Esophagus squamous epithelium (tissue), 5 donors: ENCODE measurements at places on chromosomes 12 and 14.

DNA sequence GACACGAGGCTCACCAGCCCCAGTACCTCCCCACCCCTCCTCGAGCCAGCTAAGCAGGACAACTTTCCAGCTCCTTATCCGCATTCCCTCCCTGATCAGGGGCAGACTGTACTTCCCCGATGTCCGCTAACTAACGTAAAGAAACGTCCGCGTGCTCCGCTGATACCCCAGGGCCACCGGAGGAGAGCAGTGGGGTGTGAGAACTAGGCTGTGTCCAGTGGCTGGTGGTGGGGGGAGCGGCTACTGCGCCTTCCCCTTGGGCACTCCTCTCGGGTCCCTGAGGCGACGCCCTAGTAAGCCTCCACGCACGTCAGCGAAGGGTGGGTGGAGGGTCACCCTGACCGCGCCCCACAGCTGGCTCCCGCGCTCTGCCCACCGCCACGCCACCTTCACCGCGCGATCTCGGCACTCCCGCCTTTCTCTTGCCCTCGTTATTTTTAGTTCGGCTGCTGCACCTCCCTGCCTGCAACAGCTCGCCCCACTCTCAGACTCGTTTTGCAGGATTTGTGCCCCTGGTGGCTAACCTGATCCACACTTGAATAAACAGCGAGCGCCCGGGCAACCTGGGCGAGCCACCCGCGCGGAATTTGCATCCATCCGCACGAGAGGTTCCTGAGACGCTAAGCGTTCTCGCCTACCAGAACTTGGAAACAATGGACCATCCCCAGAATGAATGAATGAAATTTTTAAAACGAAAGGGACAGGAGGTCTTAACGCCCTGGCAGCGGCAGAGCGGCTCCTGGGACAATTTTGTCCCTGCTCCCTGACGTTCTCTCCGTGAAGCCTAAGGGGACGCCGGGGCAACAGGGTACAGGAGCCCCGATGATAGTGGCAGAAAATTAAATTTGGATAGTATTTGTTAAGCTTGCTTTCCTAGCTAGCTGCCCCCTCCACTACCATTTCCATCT lies 6.9 kb upstream of the BMP4 start:
- DNase-seq = no peak

DNA sequence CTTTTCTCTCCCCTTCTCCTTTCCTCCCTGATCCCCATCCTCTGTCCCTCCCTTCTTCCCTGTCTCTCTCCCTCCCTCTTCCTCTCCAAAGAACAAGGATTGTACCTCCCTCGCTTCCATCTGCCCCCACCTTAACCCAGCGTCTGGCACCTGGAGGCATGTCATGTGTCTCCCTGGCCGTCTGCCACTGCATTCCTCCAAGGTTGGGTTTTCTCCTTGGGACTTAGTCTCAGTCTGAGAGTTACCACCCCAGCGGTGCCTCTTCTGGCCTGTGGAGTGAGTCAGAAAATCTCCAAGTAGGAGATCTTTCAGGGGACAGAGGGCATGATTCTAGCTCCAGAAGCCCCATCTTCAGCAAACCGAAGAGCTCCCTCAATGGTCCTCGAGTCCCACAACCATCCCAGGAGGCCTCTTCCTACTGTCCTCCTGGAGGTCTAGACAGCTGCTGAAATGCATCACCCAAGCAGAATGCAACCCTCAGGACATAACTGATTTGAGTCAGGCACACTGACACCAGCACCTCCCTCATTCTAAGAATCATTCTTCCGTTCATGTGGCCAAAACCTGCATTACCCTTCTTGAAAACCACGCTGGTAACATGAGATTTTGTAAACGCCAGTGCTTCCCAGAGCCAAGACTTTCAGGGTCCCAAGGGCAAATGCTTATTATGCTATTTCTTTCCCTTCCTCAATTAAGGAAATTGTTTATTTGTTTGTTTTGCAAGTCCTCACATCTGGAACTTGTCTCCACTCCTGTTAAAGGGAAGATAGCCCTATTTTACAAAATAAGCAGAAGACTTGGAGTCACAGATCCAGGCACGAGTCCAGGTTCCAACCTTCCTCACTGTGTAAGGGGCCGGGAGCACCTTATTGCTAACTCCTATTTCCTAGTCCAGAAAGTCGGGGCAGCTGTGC lies 463.2 kb downstream of the BCL11B start:
- no peak for DNase-seq

DNA sequence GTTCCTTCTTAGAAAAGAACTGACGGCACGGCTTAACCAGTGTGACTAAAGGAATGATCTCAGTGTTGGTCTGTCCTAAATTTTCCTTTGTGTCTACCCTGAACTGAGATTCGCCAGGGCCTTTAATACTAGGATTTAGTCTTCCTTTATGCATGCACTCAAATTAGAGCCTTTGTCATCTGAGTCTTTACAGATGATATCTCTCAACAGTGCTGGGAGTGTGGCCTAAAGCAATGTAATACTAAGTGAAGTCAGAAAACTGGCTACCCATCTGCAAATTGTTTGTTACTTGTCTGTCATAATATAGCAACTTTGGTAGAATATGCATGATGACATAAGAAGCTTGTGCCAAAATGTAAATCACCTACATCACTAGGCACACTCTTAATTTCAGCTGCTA lies 95.4 kb downstream of the PTPRO start:
- DNase-seq = no peak

DNA sequence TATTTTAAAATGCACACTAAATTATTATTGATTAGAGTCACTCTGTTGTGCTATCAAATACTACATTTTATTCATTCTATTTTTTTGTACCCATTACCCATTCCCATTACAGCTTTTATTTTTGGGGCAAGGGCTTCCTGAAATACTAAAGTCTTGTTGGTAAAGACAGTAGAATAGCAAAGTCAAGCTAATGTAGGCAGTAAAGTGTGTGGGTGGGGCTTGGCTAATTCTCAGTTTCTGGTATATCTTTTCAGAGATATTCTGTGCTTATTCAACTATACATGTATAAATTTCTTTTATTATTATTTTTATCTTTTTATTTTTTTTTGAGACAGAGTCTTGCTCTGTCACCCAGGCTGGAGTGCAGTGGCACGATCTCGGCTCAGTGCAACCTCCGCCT lies 22.3 kb upstream of the PHC1 start:
- DNase-seq = no peak

- no peak for DNase-seq
Observed at GRCh38 chr14:47539031-47539461, 136.4 kb downstream of the MDGA2 start.

DNA sequence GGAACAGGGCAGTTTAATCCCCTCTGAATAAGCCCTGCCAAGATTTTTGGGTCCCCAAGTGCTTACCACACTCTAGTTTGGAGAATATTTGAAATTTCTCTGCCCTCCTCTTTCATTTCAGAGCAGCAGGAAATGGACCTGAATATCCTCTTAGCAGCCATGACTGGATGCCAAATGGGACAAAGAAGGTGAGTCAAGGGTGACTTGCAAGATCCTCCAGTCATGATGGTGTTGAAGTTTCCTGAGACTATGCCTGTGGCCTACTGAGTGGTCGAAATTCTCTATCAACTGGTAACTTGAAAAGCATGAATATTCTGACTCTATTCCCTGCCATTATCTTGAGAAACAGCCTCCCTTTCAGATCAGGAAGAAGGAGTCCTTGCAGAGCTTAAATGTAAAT lies 1674.7 kb upstream of the SEL1L start:
- no peak for DNase-seq

GRCh38 chr14:52307376-52307775 lies 6.7 kb upstream of the PTGER2 start:
- no peak for DNase-seq

- DNase-seq = no peak
Observed at GRCh38 chr12:88604646-88605045, 24.4 kb upstream of the KITLG start.

DNA sequence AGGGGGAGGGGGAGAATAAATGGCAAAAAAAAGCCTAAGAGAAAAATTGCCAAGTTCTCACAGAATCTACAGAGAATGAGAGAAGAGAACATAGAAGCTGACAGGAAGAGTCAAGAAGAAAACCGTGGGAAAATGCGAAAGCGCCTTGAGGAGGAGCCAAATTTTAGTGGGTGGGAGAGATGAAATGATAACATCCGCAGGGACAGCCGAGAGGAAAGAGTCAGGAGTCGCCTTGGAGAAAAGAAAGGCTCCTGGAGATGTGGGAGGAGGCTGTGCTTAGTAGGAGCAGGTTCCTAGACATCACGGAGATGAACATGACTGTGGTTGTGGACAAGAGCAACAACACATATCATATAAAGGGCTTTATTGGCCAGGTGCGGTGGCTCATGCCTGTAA lies 49.4 kb downstream of the PHLDA1 start:
- DNase-seq = no peak

DNA sequence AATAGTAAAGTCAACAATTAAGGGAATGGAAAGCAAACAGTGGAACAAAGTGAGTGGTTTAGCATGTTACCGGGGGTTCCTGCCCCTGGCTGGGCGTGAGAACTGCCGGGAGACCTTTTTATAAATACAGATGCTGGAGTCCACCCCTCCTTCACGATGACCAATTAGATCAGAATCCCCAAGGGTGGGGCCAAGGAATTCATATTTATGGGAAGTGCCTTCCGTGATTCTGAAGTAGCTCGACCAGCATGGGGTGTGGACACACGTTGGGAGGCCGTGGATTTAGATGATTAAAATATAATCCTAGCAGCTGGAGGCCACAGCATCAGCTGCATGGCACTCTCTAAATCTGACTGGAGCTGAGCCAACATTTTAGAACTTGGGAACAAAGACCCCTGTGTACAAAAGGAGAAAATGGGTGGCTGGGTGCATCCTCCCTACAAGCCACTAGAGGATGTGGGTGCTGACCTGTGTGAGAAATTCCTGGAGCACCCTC lies 87.9 kb downstream of the SRRM4 start:
- DNase-seq = no peak

- DNase-seq = no peak
Observed at GRCh38 chr12:53053218-53054111, 3.6 kb downstream of the TNS2 start.

GRCh38 chr12:110585231-110585799 lies 2.2 kb upstream of the PPTC7 start:
- DNase-seq = no peak

- DNase-seq = no peak
Observed at GRCh38 chr12:88836156-88836555, 255.9 kb upstream of the KITLG start.

DNA sequence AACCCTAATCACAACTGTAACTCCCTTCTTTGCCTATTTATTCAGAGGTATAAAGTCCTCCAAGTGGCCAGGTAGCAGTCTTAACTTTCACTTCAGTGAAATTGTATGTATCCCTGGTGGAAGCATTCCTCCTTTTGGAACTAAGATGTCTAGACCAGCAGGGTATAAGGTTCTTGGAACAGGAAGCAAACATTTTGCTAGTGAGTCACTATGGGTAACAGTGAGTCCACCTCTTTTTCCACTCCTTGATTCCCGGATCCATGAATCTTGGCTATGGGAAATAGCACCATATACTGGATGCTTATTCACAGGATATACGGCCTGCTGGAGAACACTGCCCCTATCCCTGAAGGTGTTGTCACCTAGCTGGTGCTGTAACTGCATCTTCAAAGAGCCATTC lies 80.2 kb downstream of the KCNA5 start:
- no peak for DNase-seq

- no peak for DNase-seq
Observed at GRCh38 chr12:27751386-27752047, 28.5 kb upstream of the KLHL42 start.

DNA sequence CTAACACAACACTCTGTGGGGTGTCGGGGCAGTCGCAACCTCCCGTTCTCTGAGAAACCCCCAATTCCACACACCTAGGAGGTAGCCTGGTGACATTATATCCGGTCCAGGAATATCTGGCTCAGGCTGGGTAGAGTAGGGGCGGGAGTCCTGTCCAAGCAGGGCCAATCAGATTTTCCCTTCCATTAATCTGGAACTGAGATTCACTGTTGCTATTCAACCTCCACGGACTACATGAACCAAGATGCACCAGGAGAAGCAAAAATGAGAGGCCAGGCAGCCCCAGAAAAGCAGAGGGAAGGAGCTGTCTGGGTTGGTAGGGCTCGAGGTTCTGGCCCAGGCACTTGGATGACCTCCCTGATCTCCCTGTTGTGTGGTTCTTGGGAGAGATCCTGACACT lies 51.0 kb downstream of the NINJ2 start:
- no peak for DNase-seq

GRCh38 chr12:25884920-25885234 lies 73.6 kb upstream of the RASSF8 start:
- DNase-seq = no peak

DNA sequence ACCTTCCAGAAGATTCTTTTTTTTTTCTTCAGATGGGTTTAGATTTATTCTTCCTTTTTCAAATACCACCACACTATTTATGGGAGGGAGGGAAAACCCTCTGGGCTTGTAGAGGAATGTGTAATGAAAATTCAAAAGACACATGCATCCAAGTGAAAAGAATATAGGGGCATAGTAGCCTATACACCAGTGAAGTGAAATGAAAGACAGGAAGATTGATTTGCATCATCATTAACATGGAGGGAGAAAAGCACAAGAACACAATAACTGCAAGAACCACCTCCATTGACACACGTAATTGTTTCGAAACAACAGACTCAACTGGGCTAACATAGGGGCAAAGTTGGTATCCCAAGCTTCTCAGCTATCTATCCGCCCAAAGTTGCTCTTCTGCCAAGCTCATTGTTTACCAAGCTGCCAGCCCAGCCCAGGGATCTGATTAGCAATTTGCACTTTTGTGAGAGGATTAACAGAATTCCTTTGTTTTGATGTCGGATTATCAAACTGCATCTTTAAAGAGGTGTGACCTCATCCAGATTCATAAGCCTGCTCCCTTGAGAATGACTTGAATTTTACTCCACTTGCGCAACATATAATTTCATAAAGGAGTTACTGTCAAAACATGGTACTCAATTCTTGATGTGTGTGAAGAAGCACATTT lies 430.5 kb upstream of the SOX5 start:
- no peak for DNase-seq

- no peak for DNase-seq
Observed at GRCh38 chr14:51495319-51495718, 156.4 kb upstream of the FRMD6 start.

- DNase-seq = no peak
Observed at GRCh38 chr12:22272335-22273151, 62.0 kb downstream of the ST8SIA1 start.

GRCh38 chr12:125033288-125033687 lies 31.9 kb upstream of the AACS start:
- DNase-seq = no peak

DNA sequence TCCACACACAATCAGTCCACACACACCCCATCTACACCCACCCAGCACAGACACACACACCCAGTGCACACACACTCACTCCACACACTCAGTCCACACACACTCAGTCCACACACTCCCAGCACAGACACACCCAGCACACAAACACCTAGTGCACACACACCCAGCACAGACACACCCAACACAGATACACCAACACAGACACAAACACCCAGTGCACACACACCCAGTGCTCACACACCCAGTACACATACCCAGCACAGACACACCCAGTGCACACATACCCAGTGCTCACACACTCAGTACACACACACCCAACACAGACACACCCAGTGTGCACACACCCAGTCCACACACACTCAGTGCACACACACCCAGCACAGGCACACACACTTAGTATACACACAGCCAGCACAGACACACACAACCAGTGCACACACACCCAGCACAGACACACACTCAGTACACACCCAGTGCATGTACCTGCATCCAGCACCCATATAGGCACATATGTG lies 63.8 kb downstream of the ADGRD1 start:
- DNase-seq = no peak

GRCh38 chr14:75906680-75907280 lies 75.0 kb downstream of the TGFB3 start:
- no peak for DNase-seq

- no peak for DNase-seq
Observed at GRCh38 chr12:57519796-57520052, 590 bp downstream of the DDIT3 start.
